ENCODE measurements at places on chromosomes 5 and 9.

- DNase-seq, result peak; percentile 39
Measured at GRCh38 chr9:19689328-19690101, 99.3 kb downstream of the SLC24A2 start.

GRCh38 chr9:87643778-87644570 is 81.9 kb upstream of the CTSL start:
- no peak for DNase-seq

GRCh38 chr5:125236007-125236406 is 489.6 kb upstream of the ZNF608 start:
- DNase-seq, result no peak

GRCh38 chr9:104960662-104961061 is 32.7 kb upstream of the ABCA1 start:
- no peak for DNase-seq

DNA sequence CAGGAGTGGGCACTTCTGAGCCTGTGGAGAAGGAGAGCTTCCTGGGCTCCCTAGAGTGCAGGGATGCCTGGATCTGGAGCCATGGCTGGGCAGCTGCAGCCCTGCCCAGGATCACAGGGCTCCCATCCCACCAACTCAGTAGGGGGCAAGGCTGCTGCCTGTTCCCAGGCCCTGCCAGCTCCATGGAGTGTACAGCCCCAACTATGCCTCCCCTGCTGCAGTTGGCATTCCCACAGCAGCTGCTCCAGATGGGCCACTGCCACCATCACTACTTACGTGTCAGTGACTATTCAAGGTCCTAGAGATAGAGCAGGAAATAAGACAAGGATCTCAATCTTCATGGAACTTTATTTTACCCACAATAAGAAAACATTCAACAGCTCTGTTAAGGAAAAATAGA is 107.1 kb upstream of the TNPO1 start:
- DNase-seq, result no peak

DNA sequence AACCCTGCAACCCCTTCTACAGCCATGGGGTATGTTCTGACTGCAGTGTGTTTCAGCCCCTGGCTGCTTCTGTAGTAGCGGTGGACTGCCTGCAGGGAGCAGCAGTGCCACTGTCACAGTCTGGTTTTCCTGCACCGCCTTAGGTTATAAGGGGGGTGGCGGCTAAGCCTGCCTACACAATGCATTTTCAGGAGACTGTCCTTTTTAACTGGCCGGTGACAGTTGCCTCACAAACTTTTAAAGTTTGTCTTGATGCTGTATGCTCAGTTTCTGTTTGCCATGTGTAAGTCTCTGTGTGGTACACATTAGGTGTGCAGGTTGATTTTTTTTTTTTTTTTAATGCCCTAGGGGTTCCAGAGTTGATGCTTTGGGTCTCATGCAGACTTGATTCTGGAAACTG is 53.0 kb downstream of the NUP214 start:
- peak; percentile 40 for DNase-seq

- no peak for DNase-seq
Measured at GRCh38 chr5:147616421-147616820, 106.6 kb upstream of the DPYSL3 start.

DNA sequence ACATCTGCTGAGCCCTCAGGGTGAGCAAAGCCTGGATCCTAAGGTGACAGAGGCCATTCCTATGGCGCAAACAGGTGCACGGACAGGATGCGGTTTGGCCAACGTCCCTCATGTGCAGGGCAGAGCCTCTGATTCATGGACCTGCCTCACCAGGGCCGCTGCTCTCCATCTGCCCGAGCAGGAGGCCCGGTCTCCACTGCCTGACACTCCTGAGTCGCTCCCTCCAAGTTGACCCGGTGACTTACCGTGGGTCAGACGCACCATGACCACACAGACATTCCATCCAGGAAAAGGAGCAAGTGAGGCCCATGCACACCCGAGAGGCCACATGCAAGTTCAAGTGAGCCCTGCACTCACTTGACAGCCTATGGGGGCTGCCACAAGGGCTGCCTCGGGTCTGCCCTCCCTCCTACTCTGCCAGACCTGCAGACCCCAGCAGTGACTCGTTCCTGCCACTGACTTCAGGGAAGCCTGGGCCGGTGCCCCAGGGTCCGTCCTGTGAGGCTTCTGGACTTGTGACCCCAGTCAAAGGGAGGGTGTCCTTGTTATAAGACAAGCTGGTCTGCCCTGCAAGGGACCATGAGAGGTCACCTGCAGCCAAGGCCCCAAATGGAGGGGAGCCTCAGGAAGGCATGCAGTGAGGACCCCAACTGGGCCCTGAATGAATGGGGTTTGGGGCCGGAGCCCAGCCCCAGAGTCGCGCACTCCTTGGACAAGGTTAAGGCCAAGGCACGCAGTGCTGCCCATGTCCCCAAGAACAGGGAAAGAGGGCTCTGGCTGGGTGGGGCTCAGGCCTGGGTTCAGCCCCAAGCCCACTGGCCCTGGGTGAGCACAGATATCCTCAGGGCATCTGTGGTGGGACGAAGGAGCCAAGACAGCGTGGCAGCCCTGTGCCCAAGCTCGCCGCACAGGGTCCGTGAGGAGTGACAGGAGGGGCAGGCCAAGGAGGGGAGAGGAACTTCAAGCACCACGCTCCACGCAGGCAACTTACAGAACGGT is 10.1 kb downstream of the BRD3OS start:
- no peak for DNase-seq

DNA sequence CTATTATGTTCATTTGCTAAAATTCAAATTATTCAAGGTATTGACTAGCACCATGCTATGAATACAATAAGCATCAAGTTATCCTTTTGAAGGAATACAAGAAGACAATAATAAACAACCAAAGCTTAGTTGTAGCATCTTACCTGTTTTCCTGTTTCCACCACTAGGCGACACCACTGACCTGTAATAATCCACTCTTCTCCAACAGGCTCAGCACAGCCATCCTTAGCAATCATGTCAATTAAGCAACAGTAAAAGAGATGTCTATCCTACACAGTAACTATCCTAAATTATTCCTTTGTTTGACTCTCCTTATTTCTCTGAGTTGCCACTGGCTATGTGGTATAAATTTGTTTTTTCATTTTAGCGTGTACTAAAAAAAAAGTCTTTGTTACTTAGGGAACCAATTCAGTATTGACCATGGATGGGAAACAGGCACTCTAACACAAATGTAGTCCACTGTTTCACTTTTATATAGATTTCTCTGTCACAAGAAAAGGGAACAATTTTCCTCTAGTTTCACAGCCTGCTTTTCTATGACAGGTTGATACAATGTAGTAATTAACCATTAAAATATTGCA is 46.2 kb downstream of the PCA3 start:
- DNase-seq, result peak; percentile 76

All from A172 (cell line).